ENCODE measurements at places on chromosomes 16 and 17. TPM values are rescaled to one million over a fixed set of nuclear protein-coding genes. Genes with fewer than 3 reads are reported as not detected.

The NPIPA3 gene
- 12.2 TPM for polyA plus RNA-seq

The MT1H gene
- not detected for polyA plus RNA-seq

The OR1F1 gene
- polyA plus RNA-seq = not detected

The HOXB3 gene
- polyA plus RNA-seq = 3.0 TPM

The SOX8 gene
- 0.03 TPM for polyA plus RNA-seq

The CIBAR2 gene
- polyA plus RNA-seq = not detected

DNA sequence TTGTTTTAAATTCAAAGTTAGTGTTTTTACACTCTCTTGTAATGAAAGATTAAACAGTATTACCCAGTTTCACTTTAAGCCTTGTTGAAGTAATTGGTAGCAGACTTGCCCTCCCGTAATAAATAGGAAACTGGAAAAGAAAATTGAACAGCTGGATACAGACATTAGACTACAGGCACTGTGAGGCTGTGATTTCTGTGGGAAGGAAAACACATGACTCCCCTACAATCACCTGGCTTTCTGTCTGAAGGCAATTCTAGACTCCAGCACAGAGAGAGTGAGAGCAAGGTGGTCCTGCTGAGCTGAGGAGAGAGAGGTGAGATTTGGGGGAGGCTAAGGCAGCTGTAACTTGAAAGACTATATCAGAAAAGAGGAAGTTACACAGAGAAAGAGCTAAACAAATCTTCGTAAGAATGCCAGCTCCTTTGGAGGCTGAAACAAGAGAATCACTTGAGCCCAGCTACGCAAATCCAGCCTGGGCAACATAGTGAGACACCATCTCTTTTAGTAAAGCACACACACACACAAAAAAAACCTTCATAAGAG lies 57.8 kb upstream of the CDYL2 start:
- DNase-seq = no peak

DNA sequence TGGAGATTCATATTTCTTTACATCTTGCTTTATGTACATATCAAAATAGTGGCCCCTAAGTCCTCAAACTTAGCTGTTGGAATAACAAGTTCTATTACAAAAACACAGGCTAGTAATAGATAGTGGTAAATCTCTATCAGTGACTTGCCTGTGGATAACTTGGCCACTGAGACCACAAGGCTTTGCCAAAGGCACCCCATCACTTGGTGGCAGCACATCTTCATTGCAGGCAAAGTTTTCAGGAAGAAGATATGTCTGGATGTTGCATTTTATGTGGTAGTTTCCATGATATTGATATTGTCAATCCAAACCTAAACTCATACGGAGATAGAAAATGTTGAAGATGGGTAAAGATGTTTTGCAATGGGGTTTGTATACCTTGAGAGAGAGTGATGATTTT lies 58.5 kb downstream of the KNOP1 start:
- DNase-seq = no peak

GRCh38 chr17:41785091-41785858 lies 1.2 kb downstream of the JUP start:
- peak; percentile 76 for DNase-seq

GRCh38 chr17:45752246-45752645 lies 31.9 kb upstream of the CRHR1 start:
- DNase-seq = no peak

DNA sequence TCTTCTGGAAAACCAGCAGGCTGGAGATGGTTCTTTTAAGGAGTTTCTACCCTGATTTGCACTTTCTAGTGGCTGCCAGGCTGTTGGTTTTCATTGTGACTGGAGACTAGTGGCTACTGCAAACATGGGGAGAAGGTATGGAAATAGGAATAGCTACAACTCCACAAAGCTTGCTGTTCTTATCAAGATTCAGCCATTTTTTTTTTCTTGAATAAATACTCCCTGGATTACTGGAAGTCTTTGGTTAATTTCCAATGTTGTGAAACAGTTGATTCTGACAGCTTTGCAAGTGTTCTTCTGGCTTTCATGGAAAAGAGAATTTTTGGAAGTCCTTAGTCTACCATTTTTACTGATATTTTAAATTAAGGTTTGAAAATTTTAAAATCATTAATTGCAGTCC lies 277.7 kb downstream of the HS3ST3A1 start:
- no peak for DNase-seq

- DNase-seq = no peak
Observed at GRCh38 chr16:89023151-89023551, 46.1 kb upstream of the CBFA2T3 start.

- no peak for DNase-seq
Observed at GRCh38 chr16:81607805-81608522, 163.4 kb downstream of the CMIP start.

DNA sequence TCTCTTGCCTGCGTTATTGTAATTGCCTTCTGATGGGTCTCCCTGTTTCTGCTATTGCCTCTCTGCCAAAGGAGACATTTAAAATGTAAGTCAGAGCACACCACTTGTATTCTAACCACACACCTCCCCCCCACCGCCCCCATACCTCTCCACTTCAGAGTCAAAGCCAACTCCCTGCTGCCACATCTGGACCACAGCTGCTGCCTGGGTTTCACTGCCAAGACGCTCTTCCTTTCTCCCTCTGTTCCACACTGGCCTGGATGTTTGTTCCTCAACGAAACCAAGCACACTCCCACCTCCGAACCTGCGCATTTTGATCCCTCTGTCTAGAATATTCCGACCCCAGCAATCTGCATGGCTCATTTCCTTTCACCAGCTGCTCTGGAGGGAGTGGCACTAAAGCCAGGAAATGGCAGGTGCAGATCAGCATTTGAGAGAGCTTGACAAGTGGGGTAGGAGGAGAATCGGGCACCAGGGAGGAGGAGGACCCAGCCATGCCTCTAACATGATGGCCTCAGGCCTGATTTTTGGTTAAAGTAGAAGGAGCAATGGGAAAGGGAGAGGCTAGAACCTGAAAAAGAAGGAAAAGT lies 92.4 kb upstream of the HS3ST2 start:
- DNase-seq = no peak

DNA sequence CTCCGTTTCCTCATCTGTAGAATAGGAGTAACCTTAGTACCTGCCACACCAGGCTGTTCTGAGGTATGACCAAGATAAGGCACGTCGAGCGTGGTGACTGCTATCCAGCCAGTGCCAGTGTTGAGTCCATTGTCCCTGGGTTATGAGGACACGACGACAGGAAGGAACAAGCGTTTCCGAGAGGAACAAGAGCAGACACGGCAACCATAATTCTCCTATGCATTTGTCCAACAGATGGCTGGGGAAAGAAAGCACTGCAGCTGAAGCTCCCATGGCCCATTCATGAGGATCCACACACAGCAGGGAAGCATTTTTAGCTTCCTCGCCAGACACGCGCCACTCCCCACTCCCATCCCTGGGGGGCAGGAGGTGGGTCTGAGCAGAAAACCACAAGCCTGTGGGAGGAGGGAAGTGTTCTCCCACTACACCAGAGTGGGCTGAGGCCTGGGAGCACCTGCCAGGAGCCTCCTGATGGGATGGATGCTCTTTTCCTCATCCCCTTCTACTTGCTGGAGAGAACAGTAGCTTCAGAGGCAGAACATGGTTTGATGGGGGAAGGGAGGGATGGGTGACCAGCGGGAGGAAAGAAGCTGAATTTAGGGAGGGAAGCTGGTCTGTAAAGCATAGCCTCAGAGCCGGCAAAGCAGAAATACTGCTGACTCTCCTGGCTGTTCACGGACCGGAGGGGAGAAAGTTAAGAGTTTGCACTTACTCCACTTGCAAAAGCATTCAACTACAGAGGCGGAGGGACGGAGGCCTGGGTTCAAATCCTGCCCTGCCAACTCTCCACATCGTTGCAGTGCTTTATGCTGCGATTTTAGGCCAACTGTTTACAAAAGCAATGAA lies 2.7 kb downstream of the COTL1 start:
- no peak for DNase-seq

DNA sequence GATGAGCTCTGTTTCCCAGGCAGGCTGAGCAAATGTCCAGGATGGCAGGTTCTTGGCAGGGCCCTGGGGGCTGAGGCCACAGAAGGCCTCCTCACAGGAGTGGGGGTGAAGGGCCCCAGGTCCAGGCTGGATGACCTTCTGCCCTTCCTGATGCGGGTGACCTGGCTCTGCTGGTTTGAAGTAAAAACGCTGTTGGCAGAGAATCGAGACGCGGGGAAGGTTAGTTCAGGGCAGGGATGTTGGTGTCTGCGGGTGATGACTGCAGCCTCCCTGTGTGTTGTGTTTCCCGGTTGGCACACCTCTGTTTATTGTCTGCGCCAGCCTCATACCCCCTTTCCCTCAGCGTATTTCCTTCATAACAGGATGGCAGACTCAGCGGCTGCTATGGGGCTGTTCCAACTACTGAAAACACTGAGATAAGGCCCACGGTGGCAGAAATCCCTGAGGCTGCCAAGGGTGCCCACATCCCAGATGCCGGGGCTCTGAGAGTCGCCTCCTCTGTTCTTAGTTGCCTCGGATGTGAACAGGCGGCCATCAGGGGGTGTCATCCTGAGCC lies 104.6 kb downstream of the METRNL start:
- DNase-seq = no peak

DNA sequence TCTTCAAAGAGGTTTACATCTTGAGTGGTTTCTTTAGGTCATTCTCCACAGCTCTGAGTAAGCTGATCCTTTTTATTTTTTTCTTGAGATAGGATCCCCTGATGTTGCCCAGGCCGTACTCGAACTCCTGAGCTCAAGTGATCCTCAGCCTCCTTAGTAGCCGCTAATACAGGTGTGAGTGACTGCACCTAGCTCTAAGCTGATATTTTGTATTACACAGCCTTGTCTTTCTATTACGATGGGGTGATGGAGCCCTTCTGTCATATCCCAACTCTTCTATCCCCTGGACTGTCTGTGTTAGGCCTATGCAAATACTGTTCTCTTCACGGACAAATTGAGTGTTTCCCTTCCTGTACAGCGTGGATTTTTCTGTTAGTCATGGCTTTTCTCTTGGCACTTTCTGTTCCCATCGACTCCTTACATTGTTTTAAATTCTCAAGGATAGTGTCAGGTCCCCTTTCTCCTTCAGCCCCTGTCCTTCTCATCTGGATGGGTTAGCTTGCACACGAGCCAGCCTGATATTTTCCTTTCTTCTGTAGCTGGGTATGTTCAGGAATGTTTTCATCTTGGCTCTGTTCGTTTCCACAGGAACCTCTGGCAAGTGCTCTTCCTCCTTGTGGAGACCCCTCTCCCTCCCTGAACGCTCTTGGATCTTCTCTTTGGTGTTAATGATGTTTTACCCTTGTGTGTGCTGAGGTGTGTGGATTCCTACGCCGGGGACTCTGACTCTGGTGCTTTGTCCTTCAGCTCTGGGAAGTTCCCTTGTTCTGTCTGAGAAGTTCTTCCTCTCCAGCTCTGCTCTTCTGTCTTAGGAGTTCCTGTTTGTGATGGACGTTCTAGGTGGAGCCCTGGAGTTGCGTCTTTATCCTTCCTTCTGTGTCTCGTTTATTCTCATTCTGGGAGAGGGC lies 2.3 kb downstream of the BANP start:
- no peak for DNase-seq

DNA sequence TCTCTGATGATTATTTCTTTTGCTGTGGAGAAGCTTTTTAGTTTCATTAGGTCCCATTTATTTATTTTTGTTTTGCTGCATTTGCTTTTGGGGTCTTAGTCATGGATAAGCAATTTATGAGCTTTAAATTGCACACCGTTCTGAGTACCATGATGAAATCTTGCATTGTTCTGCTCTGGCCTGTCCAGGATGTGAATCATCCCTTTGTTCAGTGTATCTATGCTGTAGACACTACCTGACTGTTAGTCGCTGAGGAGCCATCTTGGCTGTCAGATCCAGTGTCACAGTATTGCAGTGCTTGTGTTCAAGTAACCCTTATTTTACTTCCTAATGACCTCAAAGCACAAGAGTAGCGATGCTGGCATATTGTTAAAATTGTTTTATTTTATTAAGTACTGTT lies 218.0 kb upstream of the CNTNAP4 start:
- DNase-seq = no peak

- no peak for DNase-seq
Observed at GRCh38 chr17:31291820-31292219, 5.2 kb downstream of the OMG start.

DNA sequence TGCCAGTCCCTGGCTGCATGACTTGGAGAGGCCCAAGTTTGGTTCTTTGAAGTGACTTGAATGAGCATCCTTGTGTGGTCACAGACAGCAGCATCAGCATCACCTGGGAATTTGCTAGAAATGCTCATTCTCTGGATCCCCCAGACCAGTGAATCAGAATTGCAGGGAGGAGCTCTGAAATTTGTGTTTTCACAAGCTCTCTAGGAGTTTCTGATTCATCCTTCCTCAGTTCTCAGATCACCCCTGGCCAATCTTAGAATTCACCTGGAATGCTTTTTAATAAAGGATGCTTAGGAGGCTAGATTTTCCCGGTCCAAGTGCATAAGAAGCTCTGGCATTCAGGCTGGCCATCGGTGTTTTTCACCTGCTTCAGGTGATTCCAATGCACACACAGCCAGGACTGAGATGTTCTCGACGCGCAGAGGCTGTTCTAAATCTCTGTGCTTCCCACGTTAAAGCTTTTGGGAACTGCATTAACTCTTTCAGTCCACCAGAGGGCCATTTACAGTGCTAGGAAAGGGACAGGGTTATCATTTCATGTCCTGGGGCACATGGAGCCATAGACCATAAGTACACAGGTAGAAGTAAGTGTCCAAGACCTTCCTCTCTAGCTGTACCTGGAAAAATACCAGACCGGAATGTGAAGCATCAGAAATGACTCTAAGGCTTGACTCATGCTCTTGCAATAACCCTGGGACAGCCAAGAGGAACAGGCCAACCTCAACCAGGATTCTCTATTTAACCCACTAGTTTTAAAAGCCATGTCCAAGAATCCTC lies 85.7 kb upstream of the XYLT1 start:
- no peak for DNase-seq

GRCh38 chr16:23254338-23254737 lies 47.8 kb upstream of the SCNN1B start:
- no peak for DNase-seq

DNA sequence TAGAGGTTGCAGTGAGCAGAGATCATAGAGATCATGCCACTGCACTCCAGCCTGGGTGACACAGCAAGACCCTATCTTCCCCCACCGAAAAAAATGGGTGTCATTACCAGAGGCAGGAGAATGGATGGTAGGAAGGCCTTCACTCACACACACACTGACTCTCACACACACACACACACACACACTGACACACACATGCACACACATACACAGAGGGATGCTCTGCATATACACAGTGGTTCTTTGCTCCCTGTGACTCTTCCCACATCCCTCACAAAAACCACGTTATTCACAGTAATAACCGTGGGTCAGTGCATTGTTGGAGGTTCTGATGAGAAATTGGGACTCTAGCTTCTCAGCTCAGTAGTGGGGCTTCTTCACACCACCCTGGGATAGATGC lies 300.2 kb upstream of the N4BP1 start:
- DNase-seq = no peak

- no peak for DNase-seq
Observed at GRCh38 chr17:82328141-82328993, 5.2 kb downstream of the SECTM1 start.

All from B cell (primary cell).